ENCODE measurements at places on chromosomes 1 and 21.

DNA sequence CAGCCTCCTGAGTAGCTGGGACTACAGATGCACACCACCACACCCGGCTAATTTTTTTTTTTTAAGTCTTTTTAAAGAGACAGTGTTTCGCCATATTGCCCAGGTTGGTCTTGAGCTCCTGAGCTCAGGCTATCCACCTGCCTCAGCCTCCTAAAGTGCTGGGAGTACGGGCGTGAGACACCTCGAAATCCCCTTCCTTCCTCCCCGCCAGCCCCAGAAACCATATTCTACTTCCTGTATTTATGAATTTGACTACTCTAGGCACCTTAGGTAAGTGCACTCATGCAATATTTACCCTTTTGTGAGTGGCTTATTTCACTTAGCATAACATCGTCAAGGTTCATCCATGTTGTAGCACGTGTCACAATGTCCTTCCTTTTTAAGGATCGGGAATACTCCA is 6.9 kb upstream of the LRP8 start:
- peaks cover 13% of the 10 kb centered on the region for H3K36me3 ChIP-seq
- DNase-seq = peak; percentile 16
- H3K27me3 ChIP-seq = no peaks in the 10 kb centered on the region

GRCh38 chr21:45329261-45330074 is 41.8 kb upstream of the POFUT2 start:
- H3K27me3 ChIP-seq = peaks cover 4% of the 10 kb centered on the region
- no peaks in the 10 kb centered on the region for H3K36me3 ChIP-seq
- DNase-seq = no peak
- no peak overlapping the region for H3K4me3 ChIP-seq

GRCh38 chr21:45294509-45295291 is 7.0 kb upstream of the POFUT2 start:
- peak; percentile 14 for DNase-seq
- H3K4me3 ChIP-seq = no peak overlapping the region
- H3K4me1 ChIP-seq = peaks cover 15% of the 10 kb centered on the region
- no peak overlapping the region for H3K27ac ChIP-seq
- no peaks in the 10 kb centered on the region for H3K27me3 ChIP-seq

- H3K4me3 ChIP-seq = no peak overlapping the region
- DNase-seq = no peak
- no peak overlapping the region for H3K27ac ChIP-seq
- H3K4me1 ChIP-seq = no peaks in the 10 kb centered on the region
These were observed 391.2 kb downstream of the RWDD3 start for GRCh38 chr1:95625224-95625623.

DNA sequence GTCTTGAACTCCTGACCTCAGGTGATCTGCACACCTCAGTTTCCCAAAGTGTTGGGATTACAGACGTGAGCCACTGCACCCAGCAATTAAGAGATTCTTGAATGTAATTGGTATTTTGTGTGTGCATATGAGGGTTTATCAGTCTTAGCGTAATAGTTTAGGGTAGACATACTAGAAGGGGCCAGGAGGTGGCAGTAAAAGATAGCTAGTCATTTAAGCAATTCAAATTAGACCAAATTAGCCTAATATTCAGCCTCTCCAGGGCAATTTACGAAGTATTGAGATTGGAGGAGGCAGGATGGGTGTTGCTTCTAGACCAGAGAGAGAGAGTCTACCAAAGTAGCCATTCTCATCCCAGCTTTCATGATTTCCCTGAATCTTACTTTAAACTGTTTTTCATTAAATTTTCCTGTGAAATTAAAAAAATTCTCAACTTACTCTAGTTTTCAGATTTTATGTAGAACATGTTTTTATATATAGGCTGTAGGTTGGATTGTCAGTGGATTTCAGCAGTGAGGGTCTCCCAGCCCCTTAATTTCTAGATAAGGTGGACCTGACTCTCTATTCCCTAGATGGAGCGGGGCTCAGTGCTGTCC is 119.7 kb downstream of the HHAT start:
- no peak overlapping the region for H3K27ac ChIP-seq
- H3K4me1 ChIP-seq = peaks cover 19% of the 10 kb centered on the region

GRCh38 chr21:39737376-39738000 is 7.5 kb upstream of the IGSF5 start:
- no peaks in the 10 kb centered on the region for H3K27me3 ChIP-seq
- H3K4me3 ChIP-seq = no peak overlapping the region

DNA sequence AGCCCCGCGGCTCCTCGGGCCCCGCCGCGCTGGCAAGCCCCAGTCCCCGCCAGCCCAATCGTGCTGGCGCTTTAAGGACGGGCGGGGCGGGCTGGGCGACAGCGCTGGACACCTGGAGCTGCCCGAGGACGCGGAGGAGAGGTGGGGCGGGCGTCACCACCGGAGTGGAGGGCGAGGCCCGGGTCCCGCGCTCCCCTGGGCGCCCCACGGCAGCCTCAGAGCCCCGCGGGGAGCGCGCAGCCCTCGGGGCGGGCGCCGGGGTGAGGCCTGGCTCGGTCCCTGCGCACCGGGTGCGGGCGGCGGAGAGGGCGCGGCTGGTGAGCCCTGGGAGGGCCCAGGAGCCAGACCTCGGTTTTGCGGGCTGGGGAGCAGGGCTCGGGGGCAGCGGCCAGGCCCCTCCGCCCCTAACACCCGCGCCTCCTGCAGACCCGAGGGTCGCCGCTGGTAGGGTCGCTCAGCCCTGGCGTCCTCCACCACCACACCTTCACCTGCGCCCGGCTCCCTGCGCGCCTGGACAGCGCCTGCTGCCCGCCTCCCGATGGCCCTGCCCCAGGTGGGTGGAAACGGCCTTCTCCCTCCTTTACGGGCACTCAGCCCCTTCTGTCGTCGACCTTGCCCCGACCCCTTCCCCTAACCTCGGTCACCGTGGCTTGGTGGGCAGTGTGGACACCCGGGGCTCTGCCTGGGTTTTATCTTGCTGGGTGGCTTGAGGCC is at the start of gene TMEM61:
Gene TMEM61 (plus strand): TSS at position 101 of the 714 bp plus-strand sequence. CDS start 438 bp downstream, at position 539.
- peaks cover 2% of the 10 kb centered on the region for H3K4me1 ChIP-seq
- H3K27me3 ChIP-seq = peaks cover 47% of the 10 kb centered on the region
- H3K36me3 ChIP-seq = no peaks in the 10 kb centered on the region
- DNase-seq = no peak
- H3K27ac ChIP-seq = no peak within 1 kb of the TSS
- H3K4me3 ChIP-seq = no peak within 1 kb of the TSS

DNA sequence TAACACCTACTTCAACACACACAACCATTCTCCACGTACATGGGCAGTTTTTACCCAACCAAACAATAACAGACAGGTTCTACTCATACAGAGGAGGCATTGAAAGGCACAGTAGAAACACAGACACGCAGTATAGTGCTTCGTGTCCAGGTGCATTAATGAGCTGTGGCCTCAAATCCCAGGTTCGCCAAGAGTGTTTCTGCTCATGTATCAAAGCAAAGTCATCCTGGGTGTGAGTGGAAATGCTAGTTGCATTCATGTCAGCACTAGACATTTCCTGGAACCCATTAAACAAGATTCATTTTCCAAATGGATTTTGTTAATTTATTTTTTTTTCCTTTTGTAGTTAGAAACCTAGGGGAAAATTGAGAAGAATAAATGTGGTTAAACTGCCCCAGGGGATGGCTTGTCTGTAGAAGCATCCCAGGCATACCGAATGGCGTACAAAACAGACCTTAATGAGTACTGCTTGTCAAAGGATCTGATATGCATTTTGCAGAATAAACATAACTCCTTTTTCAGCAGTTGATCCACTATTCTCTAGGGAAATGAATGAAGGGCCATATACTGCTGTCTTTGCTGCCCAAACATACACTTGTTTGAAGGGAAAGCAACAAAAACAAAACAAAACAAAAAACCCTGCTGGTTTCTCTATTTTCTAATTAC is 298.6 kb upstream of the ST6GALNAC5 start:
- DNase-seq = no peak
- no peak overlapping the region for H3K27ac ChIP-seq
- H3K4me1 ChIP-seq = no peaks in the 10 kb centered on the region
- no peaks in the 10 kb centered on the region for H3K36me3 ChIP-seq
- no peak overlapping the region for H3K4me3 ChIP-seq

DNA sequence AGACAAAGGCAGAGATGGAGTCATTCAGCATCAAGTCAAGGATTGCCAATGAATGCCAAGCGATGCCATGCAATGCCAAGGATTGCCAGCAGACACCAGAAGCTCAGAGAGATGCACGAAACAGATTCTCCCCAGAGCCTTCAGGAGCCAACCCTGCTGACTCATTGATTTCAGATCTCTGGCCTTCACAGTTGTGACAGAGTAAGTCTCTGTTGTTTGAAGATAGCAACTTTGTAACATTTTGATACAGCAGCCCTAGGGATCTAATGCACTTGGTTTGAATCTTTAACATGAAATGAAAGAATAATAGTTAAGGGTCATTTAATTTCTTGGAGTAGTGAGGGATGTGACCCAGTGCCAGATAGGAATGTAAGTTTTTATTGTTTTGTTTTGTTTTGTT is 287.4 kb upstream of the RUNX1 start:
- no peak overlapping the region for H3K27ac ChIP-seq
- H3K4me1 ChIP-seq = peaks cover 2% of the 10 kb centered on the region
- no peak for DNase-seq
- H3K4me3 ChIP-seq = no peak overlapping the region
- peaks cover 2% of the 10 kb centered on the region for H3K36me3 ChIP-seq

DNA sequence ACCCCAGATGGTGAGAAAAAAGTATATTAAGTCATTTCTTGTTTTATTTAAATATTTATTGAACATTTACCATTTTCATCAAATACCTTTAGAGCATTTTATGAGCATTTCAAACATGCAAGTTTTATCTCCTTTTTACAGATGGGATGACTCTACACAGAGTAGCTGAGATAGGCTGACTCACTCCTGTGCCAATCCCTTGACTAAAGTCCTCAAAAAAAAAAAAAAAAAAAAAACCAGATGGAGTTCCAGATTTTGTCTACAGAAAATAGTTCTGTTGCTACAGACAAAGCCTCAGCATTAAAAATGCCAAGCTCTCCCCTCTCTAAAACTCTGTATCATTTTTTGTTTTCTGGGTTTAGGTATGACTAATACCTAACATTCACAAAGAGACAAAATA is 303.0 kb upstream of the PLD5 start:
- H3K4me3 ChIP-seq = no peak overlapping the region
- no peaks in the 10 kb centered on the region for H3K4me1 ChIP-seq
- DNase-seq = no peak
- no peaks in the 10 kb centered on the region for H3K27me3 ChIP-seq
- H3K36me3 ChIP-seq = no peaks in the 10 kb centered on the region

- DNase-seq = no peak
- no peak overlapping the region for H3K4me3 ChIP-seq
- H3K4me1 ChIP-seq = no peaks in the 10 kb centered on the region
These were observed 19.5 kb downstream of the ZNF695 start for GRCh38 chr1:246988316-246988715.

- peaks cover 21% of the 10 kb centered on the region for H3K27me3 ChIP-seq
- peaks cover 6% of the 10 kb centered on the region for H3K4me1 ChIP-seq
- DNase-seq = no peak
- H3K4me3 ChIP-seq = no peak overlapping the region
- no peaks in the 10 kb centered on the region for H3K36me3 ChIP-seq
These were observed 5.0 kb downstream of the SLC22A15 start for GRCh38 chr1:115980998-115981993.

DNA sequence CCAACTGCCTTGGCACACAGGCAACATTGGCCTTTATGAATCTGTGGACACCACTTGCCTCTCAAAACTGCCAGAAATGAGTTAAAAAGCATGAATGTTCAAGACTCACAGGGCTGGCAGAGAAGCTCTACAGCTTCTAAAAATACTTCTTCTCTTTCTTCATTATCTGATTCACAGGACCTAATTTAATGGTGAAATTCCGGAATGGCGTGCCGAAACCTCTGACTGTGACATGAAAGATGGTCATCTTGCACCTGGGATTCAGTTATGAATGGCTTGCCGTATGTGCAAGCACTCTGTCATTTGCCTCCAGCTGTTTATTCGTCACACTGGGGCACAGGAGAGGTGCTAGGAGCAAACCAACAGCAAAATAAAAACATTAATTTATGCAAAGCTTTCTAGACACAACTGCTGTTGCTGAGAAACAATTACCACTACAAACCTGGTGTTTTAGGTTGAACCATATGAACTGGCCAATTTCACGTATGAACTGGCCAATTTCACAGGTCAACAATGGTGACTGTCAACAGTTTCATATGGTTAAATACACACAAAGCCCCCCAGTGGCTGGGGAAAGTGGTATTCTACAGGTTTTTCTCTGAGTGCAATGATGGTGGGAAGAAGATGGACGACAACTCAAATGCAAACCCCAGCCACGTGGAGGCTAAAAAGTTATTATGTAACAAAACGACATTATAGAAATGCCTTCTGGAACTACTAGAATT is 648.3 kb downstream of the KIF26B start:
- no peak for DNase-seq
- no peaks in the 10 kb centered on the region for H3K27me3 ChIP-seq
- H3K27ac ChIP-seq = no peak overlapping the region
- peaks cover 4% of the 10 kb centered on the region for H3K4me1 ChIP-seq

- no peak overlapping the region for H3K27ac ChIP-seq
- no peaks in the 10 kb centered on the region for H3K36me3 ChIP-seq
- no peaks in the 10 kb centered on the region for H3K4me1 ChIP-seq
- H3K4me3 ChIP-seq = no peak overlapping the region
These were observed 200.7 kb upstream of the POU3F1 start for GRCh38 chr1:38246955-38247952.

- no peak overlapping the region for H3K27ac ChIP-seq
- peaks cover 14% of the 10 kb centered on the region for H3K4me1 ChIP-seq
- DNase-seq = no peak
- peaks cover 23% of the 10 kb centered on the region for H3K36me3 ChIP-seq
These were observed 21.5 kb downstream of the TUT4 start for GRCh38 chr1:52531249-52531872.

- no peaks in the 10 kb centered on the region for H3K4me1 ChIP-seq
- no peak overlapping the region for H3K4me3 ChIP-seq
- no peaks in the 10 kb centered on the region for H3K36me3 ChIP-seq
- H3K27ac ChIP-seq = no peak overlapping the region
- H3K27me3 ChIP-seq = peaks cover 30% of the 10 kb centered on the region
These were observed 61.2 kb downstream of the VANGL1 start for GRCh38 chr1:115702959-115703358.

DNA sequence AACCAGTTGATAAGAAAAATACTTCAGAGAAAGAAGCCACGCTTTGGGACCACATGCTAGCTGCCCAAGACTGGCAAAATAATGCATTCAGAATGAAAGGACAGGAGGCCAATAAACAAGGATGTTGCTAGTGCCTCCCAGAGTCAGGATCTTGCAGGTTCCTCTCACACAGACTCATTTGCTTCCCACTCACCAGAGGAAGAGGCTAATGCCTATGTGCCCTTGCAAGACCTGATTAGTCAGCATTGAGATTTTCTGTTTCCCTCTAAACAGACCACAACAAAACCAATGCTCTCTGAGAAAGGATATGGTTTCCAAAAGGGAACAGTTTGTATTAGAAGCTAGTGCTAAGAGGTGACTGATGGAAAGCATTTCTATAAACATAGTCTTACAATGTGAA is 85.7 kb downstream of the NRDC start:
- H3K27me3 ChIP-seq = no peaks in the 10 kb centered on the region
- peaks cover 77% of the 10 kb centered on the region for H3K36me3 ChIP-seq
- peak overlapping the region; percentile 2 for H3K27ac ChIP-seq
- no peak for DNase-seq

DNA sequence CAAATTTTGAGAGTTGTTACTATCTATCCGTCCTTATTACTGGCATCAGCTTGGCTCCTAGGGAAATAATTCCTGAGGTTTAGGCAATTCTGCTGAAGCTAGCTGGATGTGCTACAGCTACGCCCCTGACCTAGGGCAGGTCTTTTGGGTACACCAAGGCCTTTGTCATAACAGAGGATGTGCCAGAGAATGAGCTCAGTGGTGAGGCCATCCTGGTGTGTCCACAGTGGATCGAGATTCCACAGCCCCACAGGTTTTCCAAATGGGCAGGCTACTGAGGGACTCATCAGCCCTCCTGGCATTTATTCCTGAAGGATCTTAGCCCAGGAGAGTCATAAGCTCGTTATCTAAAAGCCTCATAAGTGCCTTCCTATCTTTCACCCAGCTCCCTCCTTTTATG is 475.2 kb upstream of the USP24 start:
- DNase-seq = no peak
- no peaks in the 10 kb centered on the region for H3K36me3 ChIP-seq
- H3K27me3 ChIP-seq = no peaks in the 10 kb centered on the region
- H3K27ac ChIP-seq = no peak overlapping the region

Data from activated CD4-positive, alpha-beta memory T cell treated with anti-CD3 and anti-CD28 coated beads, Interleukin-2, amount 10 ng/mL, durations not matched to agents 7 days and 5 days (primary cell).